Fibroblast of skin of back (primary cell): ENCODE measurements at places on chromosomes 3 and 15.
A peak's percentile ranks its signal among the peaks of the same experiment; 100 is the strongest.

DNA sequence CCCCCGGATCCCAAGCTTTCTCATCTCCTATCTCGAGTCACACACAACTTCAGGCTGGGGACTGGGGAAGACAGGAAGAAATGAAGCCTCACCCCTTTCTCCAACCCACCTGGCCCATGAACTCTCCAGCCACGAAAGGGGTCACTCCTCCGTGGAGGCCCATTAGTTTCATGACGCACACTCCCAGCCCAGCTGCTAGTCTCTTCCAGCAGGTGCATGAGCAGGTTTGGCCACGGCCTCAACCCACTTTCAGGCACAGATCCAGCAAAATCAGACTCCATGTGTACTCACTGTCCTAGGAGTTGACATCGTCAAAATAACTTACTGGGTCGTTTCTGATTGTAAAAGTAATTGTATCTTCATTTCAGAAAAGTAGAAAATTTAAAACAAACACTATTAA lies 76.6 kb downstream of the C3orf70 start:
- DNase-seq, result no peak

DNA sequence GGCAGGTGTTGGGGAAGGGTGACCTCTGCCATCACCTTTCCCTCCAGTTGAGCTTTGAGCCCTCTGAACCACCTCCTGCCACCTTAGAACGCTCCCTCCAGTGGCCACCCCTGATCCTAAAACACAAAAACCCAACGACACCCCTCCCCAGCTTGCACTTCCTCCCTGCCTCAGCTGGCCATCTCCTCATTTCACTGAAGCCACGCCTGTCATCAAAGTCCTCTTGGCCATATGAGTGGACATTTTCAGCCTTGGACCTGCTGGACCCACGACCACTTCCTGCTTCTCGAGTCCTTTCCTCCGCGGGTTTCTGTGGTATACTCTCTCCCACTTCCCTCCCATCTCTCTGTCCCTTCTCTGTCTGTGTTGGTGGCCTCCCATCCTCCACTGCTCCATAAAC lies 48.5 kb upstream of the NR2C2 start:
- no peak for DNase-seq

DNA sequence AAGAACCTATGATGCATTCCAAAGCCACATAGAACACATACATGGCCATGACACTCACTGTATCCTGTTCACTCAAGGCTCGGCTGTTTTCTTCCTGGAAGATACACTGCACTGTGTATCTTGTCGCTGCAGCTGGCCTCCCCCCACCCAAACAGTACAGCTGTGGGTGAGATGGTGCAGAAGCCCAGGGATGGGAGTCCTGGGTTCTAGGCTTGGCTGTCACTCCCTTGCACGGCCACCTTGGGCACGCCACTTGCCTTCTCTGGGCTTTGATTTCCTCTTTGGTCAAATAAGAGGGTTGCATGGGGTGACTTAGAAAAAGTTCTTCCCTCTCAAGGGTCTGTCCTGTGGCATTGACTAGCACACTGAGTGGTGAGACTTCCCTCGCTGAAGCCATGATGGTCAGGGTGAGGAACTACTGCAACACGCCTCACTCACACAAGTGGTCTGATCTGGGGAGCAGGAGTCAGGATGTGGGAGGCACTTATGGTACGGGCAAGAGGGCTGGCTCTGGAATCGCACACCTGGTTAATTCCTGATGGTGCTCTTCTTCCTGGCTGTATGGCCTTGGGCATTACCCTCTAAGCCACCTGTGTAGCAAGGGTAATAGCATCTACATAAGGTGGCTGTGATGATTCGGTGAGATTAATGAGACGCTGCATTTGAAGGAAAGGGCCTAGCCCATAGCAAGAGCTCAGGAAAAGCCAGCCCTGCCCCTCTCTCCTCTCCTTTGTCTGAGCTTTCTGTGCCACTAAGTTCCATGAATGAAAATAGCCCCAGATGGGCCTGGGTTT lies 44.0 kb downstream of the ANP32A start:
- no peak for DNase-seq

DNA sequence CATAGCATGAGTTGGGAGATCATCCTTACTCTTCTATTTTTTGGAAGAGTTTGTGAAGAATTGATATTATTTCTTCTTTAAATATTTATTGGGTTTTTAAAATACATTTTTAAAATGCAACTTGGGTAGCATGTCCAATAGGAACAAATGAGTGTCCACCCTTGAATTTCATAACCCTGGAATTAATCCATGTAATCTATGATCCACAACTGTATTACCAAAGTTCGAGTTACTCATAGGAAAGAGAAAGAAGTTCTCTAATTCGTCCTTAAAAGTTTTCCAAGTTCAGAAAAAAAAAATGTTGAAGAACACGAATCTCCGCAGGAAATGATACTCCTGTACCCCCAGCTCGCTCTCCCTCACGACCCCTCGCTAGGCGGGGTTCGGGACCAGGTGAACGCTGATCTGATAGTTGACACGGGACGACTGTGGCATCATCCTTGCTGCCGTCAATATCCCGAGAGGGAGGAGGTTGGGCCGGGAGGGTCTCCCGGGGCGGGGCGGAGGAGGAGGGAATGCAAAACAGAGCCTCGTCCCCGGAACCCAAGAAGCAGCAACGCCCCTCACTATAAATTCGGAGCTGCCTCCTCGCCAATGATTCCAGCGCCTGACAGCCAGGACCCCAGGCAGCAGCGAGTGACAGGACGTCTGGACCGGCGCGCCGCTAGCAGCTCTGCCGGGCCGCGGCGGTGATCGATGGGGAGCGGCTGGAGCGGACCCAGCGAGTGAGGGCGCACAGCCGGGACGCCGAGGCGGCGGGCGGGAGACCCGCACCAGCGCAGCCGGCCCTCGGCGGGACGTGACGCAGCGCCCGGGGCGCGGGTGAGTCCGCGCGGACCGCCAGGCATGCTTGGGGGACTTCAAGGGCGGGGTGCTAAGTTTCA lies at the start of gene AGTR1:
Gene AGTR1, plus strand, starts transcription at position 598 of the 884 bp plus-strand sequence. CDS start 43,133 bp downstream, outside the sequence.
- peak; percentile 92 for DNase-seq

- DNase-seq, result no peak
Measured at GRCh38 chr3:24137958-24138875, 193.1 kb downstream of the NR1D2 start.
